ENCODE measurements at places on chromosomes 7 and 10.

DNA sequence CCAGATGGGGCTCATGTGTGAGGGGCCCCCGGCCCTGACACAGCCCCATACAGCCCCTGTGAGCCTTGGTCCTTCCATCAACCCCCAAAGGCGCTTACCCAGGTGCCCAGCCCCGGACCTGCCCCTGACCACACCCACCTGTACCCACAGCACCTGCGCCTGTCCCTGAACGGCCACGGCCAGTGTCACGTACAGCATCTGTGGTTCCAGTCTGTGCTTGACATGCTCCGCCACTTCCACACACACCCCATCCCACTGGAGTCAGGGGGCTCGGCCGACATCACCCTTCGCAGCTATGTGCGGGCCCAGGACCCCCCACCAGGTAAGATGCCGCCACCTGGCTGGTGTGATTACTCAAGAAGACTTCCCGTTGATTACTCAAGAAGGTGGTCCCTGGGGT lies 33.5 kb downstream of the SH2B2 start:
- no peak for DNase-seq

GRCh38 chr10:11573497-11573896 lies 38.0 kb downstream of the USP6NL start:
- DNase-seq, result no peak

GRCh38 chr10:31075881-31076609 lies 44.4 kb upstream of the ZNF438 start:
- no peak for DNase-seq

DNA sequence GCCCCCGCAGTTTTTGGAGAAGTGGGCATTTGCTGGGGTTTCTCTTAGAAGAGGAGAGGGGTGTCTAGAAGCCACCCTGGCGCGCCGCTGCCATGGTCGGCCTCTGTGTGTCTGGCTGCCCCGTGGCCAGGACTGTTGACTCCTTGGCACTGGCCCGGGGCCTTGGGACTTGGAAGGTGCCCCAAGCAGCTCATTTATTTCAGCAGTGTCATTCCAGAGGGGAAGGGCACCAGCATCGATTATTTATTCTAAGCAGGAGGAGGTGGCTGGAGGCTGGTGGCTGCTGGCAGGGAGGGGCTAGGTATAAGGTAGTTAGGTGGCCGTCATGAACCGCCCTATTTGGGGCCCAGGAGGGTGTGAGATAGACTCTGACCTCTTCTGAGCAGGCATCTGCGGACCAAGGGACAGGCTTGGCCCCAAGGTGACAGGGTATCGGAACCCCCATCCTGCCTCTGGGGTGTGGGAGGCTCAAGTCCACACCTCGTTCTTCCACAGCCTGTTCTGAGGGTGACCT lies 1.6 kb downstream of the GTF2IRD1 start:
- DNase-seq, result no peak

DNA sequence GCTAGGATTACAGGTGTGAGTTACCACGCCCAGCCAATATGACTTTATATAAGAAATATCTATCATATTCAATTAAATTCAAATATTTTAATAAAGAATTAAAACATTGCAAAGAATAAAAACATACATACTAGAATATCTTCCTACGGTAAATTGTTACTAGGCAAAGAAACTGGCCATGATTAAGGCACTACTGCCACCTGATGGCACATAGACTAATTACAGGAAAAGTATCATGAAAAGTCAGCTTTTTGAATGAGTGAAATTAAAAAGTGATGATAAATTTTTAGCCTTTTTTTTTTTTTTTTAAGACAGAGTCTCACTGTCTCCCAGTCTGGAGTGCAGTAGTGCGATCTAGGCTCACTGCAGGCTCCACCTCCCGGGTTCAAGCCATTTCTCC lies 30.9 kb downstream of the MRPS33 start:
- no peak for DNase-seq

- DNase-seq, result no peak
Observed at GRCh38 chr7:104985259-104985617, 28.8 kb upstream of the KMT2E start.

- no peak for DNase-seq
Observed at GRCh38 chr10:99369551-99369950, 40.4 kb downstream of the CNNM1 start.

DNA sequence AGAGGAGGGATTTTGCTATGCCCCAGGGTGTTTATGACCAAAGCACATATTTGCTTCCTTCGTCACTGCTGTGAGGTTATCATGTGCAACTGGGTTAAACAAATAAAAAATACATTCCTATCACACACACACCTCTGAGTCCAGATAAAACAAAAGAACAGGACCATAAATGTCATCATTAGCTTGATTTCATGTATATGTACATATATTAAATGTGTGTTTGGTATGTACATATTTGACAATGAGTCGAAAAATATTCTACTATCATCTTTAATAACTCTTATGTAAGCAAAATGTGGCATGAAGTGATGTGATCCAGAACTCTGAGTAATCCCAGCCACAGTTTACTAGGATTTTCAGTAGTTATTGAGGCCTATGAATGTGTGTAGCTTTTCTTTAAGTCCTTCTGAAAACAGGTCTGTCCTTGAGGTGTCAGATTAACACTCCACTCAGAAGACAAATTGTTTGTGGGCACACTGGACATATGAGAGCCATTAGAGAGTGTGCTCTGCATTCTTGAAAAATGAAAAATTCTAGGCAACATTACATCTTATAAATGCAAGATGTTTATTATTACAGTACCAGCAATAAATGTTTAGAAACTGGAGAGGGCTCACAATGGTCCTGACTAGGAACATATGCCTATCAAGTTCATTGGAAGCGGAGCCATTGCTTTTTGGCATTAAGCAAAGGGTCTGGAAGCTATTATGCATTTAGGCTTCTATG lies 335.1 kb upstream of the SEMA3A start:
- no peak for DNase-seq

- no peak for DNase-seq
Observed at GRCh38 chr7:1302936-1303335, 70.3 kb downstream of the UNCX start.

GRCh38 chr10:110169586-110169985 lies 37.8 kb upstream of the MXI1 start:
- DNase-seq, result no peak

- no peak for DNase-seq
Observed at GRCh38 chr7:81690251-81690650, 79.6 kb downstream of the HGF start.

GRCh38 chr7:128010391-128011127 lies 20.7 kb downstream of the LRRC4 start:
- DNase-seq, result no peak

DNA sequence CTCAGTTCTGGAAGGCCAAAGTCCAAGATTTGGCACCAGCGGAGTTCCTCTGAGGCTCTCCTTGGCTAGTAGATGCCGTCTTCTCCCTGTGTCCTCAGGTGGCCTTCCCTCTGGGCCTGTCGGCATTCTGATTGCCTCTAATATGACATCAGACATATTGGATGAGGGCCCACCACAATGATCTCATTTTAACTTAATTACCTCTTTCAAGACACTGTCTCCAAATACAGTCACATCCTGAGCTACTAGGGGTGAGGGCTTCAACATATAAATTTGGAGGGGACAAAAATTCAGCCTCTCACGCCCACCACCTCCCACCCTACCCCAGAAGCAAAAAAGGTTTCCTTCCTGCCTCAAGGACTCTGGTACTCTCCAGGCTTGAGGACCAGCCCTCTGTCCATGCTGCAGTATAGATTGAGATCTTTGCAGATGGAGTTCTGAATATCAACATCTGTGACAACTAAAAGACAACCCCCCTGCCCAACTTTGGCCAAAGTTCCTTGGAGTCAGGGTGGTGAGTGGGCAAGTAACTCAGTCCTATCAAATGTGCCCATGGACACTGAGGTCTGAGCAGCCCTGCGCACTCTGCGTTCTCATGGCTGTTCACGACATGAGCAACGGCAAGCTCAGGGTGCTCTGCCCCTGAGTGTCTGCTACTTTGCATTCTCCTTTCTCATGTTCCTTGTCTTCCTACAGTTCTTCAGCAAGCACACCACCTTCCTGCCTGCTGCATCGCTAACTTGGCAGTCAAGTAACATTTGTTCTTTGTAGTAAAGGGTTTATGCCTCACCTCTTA lies 11.5 kb downstream of the TMEM176B start:
- no peak for DNase-seq

- DNase-seq, result no peak
Observed at GRCh38 chr10:66586073-66586472, 339.8 kb upstream of the LRRTM3 start.

- DNase-seq, result no peak
Observed at GRCh38 chr10:128574581-128575210, 448.5 kb upstream of the MKI67 start.

- no peak for DNase-seq
Observed at GRCh38 chr10:85548034-85548433, 818.6 kb downstream of the GRID1 start.

DNA sequence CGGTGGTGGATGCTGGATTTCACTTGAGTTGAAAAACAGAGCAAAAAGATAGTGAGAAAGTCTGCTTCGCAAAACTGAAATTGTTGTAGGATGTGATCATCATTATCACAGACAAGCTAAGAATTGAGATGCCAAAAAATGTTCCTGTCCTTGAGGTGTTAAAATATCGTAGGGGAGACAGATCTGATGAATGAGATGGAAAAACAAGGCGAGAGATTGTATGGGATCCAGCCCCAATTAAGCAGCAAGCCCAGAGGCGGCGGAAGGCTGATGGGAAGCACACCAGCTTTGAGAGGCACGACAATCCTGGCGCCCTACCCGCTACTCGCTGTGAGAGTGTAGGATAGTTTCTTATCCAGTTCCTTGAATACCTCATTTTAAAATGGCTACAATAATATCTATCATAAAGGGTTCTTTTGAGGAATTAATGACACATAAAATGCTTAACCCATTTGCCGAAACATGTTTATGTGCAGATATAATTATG lies 131.1 kb upstream of the PTN start:
- DNase-seq, result no peak

DNA sequence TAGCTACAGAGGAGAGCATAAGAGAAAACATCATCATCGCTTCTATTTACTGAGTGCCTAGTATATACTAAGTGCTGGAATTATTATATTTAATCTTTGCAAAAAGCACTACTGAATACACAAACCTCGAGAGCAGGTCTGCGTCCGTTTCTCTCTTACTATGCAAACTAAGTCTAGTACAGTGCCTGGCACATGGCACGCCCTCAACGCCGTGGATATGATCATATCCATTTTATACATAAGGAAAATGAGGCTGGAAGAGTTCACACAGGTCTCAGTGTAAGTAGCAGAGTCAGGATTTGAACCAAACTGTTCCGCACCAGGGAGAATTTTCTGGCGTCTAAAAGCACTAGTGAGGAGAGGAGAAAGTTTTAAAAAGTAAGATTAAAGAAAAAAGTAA lies 17.6 kb downstream of the MXI1 start:
- no peak for DNase-seq

DNA sequence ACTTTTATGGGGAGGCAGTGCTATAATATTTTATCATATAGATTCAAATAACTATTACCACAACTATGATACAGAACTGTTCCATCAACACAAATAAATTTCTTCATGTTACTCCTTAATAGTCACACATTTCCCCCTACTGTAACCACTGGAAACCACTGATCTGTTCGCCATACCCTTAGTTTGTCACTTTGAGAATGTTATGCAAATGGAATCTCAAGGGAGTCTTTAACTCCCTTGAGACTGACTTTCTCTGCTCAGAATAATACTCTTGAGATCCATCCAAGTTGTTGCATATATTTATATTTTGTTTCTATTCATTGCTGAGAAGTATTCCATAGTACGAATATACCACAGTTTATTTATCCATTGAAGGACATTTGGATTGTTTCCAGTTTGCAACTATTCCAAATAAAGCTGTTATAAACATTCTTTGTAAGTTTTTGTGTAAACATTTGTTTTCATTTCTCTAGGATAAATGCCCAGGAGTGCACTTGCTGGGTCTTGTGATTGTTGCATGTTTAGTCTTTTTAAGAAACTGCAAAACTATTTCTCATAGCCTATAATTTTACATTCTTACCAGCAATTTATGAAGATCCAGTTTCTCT lies 19.7 kb upstream of the PON2 start:
- DNase-seq, result no peak

GRCh38 chr10:128898133-128898915 lies 568.7 kb upstream of the MGMT start:
- no peak for DNase-seq

DNA sequence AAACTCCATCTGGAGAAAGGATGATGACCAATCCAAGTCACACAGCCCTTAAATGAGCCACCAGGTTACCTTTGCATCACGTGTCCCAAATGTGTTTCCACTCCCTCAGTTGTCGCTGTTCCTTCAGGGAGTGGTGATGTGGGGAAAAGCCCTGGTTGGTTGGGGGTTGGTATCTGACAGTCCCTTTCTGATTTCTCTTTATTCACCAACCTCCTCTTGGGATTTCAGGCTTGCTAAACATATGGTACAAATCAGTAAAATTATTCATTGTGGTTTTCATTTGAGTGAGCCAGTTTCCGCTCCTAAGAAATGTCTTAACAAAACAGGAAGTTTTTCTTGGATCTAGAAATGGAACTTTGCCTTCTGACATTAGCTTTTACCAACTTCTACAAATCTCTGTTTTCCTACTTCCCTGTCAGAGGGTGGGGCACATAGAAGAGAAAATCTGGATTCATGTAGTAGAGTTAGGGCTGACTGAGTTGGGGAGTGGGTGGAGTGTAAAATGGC lies 40.0 kb upstream of the KMT2E start:
- DNase-seq, result no peak

GRCh38 chr7:20330928-20331909 lies 519 bp downstream of the ITGB8 start:
- DNase-seq, result no peak

Measured in stimulated activated CD4-positive, alpha-beta T cell treated with anti-CD3 and anti-CD28 coated beads, Interleukin-2, amount 100 ng/mL, for 4 hours (primary cell).